Stimulated activated CD4-positive, alpha-beta T cell treated with anti-CD3 and anti-CD28 coated beads, Interleukin-2, amount 100 ng/mL, for 24 hours (primary cell): ENCODE measurements at places on chromosomes 11 and 22.

- DNase-seq = no peak
Measured at GRCh38 chr22:27296091-27296675, 505.4 kb downstream of the MN1 start.

DNA sequence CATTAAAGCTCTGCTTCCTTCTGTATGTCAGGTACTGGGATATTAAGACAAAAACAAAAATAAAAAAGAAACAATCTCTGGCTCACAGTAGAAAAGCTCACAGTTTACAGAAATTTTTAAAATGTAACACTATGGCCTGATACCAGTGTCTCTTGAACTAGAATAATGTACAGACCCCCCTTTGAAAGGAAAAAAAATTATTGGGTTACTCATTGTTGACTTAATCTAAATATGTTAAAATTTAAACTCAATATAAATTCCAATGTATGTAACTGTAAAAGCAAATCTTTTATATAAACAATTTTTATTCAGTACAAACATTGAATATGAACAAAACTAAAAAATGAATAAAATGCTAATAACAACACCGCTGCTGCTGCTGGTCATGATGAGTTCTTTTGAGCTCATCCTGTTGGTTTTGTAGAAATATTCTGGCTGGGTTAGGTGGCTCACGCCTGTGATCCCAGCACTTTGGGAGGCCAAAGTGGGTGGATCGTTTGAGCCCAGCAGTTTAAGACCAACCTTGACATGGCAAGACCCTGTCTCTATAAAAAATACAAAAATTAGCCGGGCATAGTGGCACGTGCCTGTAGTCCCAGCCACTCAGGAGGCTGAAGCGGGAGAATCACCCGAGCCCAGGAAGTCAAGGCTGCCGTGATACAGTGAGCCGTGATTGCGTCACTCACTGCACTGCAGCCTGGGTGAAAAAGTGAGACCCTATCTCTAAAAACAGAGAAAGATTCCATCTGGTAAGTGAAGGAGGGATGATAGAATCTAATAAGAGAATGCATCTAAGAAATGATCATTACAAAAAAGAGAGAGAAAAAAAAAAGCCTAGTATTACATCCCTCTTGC, 11.8 kb upstream of the KCNE3 start:
- no peak for DNase-seq

- no peak for DNase-seq
Measured at GRCh38 chr11:123181075-123181474, 14.0 kb downstream of the CLMP start.

DNA sequence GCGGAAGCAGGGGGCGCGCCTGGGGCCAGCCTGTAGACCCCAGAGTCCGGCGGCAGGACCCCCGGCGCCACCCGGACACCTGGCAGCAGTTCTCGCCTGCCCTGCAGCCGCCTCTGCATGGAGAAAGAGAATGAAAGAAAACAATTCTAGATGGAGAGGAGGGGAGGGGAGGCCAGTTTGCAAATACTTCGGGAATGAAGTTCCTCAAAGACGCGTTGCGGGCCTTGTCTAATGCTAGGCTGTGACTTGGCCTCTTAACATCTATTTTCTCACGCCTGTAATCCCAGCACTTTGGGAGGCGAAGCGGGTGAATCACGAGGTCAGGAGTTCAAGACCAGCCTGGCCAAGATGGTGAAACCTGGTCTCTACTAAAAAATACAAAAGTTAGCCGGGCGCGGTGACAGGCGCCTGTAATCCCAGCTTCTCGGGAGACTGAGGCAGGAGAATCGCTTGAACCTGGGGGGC, 2.1 kb upstream of the BARX2 start:
- no peak for DNase-seq

GRCh38 chr22:22735695-22736611, 91.5 kb downstream of the GGTLC2 start:
- no peak for DNase-seq

GRCh38 chr11:118439646-118440045, 3.4 kb downstream of the KMT2A start:
- no peak for DNase-seq

DNA sequence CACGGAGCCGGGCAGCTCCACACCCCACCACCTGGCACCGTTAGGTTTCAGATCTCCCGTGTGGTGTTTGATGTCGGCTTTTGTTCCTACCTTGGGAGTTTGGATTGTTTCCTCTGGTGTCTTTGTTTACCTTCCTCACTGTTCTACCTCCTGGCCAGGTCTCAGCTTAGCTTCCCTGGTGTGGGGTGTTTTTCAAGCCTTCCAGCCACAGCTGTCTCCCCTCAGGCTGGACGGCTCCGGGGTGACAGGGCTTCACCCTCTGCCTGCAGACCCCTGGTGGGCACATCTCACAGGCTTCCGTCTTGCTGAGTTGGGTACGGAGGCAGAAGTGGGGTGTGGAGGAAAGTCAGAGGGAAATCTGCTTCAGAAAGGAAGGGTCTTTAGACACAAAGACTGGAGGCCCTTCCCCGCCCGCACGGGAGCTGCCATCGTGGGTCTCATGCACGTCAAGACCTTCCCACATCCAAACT, 59.6 kb upstream of the EMID1 start:
- no peak for DNase-seq

DNA sequence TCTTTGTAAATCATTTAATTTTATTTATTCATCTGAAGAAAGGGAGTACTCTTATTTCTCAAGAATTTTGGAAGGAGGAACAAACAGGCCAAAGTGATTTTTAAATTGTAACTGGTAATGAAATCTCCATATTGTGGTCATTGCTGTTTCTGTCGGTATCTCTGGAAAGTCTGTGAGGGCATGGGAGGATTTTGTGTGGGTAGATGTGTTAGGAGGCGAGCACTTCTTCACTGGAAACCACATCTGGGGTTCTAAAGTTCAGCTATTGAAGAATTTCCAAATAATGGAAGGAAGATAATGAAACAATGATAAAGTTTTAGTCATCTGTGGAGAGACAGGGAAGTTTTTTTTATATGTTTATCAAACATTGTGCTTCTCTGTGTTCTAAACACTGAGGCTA, 6.6 kb downstream of the TRIM34 start:
- DNase-seq = no peak

DNA sequence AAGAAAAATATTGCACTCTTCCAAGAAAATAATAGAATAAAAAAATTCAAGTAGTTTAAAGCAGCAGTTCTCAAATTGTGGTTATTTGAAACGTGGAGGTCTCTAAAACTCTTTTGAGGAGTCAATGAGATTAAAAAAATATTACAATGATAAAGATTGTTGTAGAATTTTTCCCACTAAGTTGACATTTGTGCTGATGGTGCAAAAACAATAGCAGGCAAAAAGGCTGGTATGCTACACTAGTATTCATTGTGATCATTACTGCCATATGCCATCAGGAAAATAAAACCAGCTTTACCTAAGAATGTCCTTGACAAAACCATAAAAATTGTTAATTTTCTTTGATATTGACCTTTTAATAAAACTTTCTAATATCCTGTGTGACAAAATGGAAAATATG, 505.2 kb upstream of the ANO5 start:
- DNase-seq = no peak

- no peak for DNase-seq
Measured at GRCh38 chr22:23470811-23471389, 109.2 kb downstream of the IGLL1 start.

DNA sequence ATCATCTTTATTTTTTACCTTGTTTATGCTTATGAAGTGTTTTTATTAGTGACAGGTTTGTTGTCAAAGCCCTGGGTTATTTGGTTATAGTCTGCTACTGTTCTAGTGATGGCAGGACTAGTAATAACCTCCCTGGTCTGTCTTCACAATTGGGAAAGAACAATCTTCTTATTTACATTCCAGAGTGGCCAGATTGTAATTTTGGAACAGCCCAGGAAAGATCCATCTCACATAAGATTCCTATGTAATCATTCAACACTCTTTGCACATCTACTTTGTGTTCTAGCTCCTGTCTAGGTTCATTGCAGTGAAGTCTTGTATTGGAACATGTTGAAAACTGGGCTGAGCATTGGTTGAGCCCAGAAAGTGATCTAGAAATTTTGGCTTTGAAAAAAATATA, 63.8 kb downstream of the CYB5R2 start:
- no peak for DNase-seq

DNA sequence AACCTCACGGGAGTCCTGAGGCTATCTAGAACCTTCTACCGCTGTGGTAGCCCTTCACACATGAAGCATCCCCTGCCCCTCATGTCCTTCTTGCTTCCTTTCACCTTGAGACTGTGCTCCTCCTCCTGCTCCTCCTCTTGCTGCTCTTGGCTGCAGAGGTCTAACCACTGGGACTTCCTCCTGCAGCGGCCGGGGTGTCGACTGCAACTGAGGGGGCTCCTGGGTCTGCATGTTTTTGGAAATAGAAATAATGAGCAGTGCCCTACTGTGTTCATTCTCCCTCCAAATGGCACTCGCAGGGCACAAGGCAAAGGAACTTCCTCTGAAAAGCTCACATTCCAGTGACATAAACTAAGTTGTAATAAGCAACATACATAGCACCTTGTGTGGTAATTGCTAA, 14.8 kb downstream of the PIWIL3 start:
- no peak for DNase-seq

GRCh38 chr11:23539556-23539955, 679.3 kb upstream of the CCDC179 start:
- no peak for DNase-seq

DNA sequence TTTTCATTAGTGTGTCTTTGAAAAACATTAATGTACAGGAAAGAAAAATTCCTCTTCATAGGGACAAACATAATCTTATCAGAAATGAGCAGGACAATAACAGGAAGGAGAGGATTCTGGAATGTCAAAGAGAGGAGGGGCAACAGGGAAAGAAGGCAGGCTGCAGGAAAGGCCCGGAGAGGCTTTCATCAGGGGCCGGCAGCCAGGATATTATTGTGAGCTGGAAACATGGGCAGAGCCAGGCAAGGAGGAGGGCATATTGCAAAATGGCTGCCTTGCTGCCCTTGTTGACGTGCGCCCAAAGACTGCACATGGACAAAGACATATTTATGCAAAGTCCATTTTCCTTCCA, 433.7 kb downstream of the ETS1 start:
- no peak for DNase-seq

GRCh38 chr11:67352546-67353316, 615 bp downstream of the POLD4 start:
- DNase-seq = no peak
